Activated T-helper 9 cell treated with anti-CD3 and anti-CD28 coated beads, Interleukin-2, amount 50 U/mL, for 16 hours (primary cell): ENCODE measurements at places on chromosomes 4 and X.

DNA sequence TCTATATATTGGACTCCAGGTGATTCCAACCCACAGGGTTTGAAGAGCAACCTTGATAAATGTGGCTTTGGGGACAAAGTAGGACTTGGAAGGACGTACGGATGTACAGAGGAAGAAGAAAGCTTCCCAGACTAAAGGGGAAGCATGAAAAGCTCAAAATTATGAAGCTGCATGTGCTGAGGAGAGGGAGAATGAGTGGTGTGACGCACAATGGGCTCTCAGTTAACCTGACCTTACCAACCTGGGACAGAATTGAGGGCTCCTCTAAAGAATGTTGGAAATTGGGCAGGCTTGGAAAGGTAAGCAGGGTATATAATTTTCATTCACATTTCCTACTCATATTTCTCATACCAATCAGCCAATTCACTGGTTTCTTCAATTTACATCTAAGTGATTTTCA lies 10.5 kb upstream of the TIGD2 start:
- no peak for DNase-seq

DNA sequence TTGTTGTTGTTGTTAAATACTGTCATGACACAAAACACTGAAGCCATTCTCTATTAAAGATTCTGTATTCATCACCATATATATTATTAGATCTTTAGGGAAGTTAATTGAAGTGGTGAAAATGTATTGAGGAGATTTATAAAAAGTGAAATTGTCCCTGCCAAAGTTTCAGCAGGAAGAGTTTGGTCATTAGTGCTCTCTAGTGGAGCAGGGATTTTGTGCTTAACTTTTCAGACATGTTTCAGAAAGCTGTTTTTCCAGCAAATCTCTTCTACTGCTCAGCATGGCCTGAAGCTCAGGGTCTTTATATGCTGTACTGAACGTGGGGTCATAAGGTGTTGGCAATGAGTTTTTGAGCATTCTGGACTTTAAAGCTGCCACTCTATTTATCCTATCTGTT lies 36.7 kb upstream of the CXXC4 start:
- no peak for DNase-seq

- no peak for DNase-seq
Measured at GRCh38 chr4:143377611-143378099, 41.0 kb downstream of the GAB1 start.

DNA sequence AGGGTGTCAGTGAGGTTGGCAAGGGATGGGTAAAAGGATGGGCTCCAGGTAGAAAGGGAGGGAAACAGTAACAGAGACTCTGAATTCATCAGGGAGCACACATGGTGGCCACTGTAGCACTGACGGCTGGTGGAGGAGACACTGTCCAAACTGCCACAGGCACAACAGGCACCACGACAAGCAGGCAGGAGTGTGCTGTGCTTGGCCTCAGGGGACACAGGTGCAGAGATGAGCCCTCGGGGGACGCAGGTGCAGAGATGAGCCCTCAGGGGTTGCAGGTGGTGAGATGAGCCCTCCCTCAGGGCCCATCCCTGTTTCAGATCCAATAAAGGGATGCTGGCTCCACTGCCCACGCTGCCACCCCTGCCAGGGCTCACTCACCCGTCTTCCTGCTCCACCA lies 7.6 kb downstream of the PDE6B start:
- no peak for DNase-seq

DNA sequence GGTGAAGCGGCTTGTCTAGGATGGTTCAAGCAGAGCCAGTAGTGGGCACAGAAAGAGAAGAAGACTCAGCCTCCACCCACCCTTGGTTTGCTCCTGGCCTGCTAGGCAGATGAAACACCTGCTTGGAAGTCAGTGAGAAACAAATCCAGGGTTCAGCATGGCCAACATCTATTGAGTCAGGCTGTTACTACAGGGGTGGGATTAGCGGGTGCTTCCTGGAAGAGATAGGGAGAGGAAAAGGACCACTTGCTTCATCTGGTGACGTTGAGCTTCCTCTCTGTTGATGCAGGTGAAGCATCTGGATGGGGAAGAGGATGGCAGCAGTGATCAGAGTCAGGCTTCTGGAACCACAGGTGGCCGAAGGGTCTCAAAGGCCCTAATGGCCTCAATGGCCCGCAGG lies 3.0 kb downstream of the MAGED2 start:
- DNase-seq, result no peak

GRCh38 chr4:52750819-52751486 lies at the start of gene ERVMER34-1:
Gene ERVMER34-1 (minus strand): TSS chr4:52751425. CDS start chr4:52745520, 5,905 bp downstream.
- no peak for DNase-seq

DNA sequence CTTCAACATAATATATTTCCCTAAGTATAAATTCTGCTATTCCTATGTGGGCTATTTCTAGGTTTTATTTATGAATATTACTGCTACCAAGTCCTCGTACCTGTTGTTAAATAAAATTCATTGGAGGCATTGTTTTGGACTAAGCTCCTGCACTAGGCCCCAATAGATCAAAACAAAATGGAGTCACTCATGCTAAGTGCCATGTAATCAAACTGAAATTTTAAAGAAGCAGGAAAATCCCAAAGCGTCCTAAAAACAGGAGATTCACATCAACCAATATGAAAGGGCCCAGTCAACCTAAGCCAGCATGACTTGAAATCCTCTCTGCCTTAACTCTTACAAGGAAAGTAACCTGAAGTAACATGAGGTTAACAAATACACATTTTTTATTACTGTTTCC lies 743.2 kb downstream of the TRAM1L1 start:
- no peak for DNase-seq
